ENCODE measurements at places on chromosomes 13 and 19. TPM values are rescaled to one million over a fixed set of nuclear protein-coding genes. Genes with fewer than 3 reads are reported as not detected.

The TJP3 gene
- 1.3 TPM for total RNA-seq

- no peak overlapping the region for H3K4me3 ChIP-seq
- DNase-seq: no peak
- H3K27ac ChIP-seq: no peak overlapping the region
- peaks cover 4% of the 10 kb centered on the region for H3K4me1 ChIP-seq
These were observed 9.1 kb upstream of the CDADC1 start for GRCh38 chr13:49238621-49239020.

GRCh38 chr13:88472316-88472715 is 801.1 kb downstream of the SLITRK5 start:
- H3K4me1 ChIP-seq: no peaks in the 10 kb centered on the region
- no peak overlapping the region for H3K27ac ChIP-seq
- no peak overlapping the region for H3K4me3 ChIP-seq
- H3K36me3 ChIP-seq: no peaks in the 10 kb centered on the region

GRCh38 chr13:49044008-49044407 is 68.3 kb downstream of the FNDC3A start:
- peaks cover 28% of the 10 kb centered on the region for H3K36me3 ChIP-seq
- H3K4me3 ChIP-seq: no peak overlapping the region
- no peak overlapping the region for H3K27ac ChIP-seq
- H3K4me1 ChIP-seq: peaks cover 6% of the 10 kb centered on the region
- DNase-seq: no peak
- H3K27me3 ChIP-seq: no peaks in the 10 kb centered on the region

- H3K4me3 ChIP-seq: no peak within 1 kb of the TSS
- H3K36me3 ChIP-seq: no peaks in the 10 kb centered on the region
- H3K4me1 ChIP-seq: peaks cover 28% of the 10 kb centered on the region
- DNase-seq: peak; percentile 51
These were observed at the start of gene NANOS2 for GRCh38 chr19:45913874-45914830. Gene NANOS2 (minus strand): TSS chr19:45914778. CDS start chr19:45914693, 85 bp downstream.

The WDR88 gene
- total RNA-seq: not detected

- peak; percentile 72 for DNase-seq
- H3K27me3 ChIP-seq: no peaks in the 10 kb centered on the region
- H3K4me3 ChIP-seq: no peak overlapping the region
These were observed 6.5 kb upstream of the TIMM50 start for GRCh38 chr19:39474139-39474620.

The SLC1A6 gene
- not detected for total RNA-seq

The NXNL1 gene
- total RNA-seq: not detected

The NAPSA gene
- 1.2 TPM for total RNA-seq

DNA sequence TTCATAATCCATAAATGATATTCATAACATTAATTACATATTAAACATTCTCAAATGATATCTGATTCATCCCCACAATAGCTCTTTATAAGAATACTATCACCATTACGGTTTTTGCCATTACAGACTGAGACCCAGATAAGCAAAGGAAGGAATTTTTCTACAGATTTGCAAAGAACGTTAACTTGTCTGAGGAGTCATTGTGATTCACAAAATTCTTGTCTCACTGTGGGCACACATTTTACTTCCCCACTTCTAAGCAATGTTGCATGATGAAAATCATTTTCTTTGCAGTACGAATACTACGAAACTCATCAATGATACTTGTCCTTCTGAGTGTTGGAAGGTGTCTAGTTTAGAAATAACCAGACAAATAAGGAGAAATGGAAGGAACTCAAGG is 70.1 kb downstream of the NALCN start:
- no peak for DNase-seq
- no peaks in the 10 kb centered on the region for H3K27me3 ChIP-seq
- H3K4me3 ChIP-seq: no peak overlapping the region
- no peaks in the 10 kb centered on the region for H3K36me3 ChIP-seq
- H3K27ac ChIP-seq: no peak overlapping the region

- no peak for DNase-seq
- no peak overlapping the region for H3K27ac ChIP-seq
- H3K36me3 ChIP-seq: no peaks in the 10 kb centered on the region
These were observed 90.5 kb downstream of the STARD13 start for GRCh38 chr13:33194820-33195692.

GRCh38 chr13:28555096-28555495 is 60.2 kb upstream of the FLT1 start:
- no peak overlapping the region for H3K27ac ChIP-seq
- H3K4me1 ChIP-seq: no peaks in the 10 kb centered on the region
- DNase-seq: no peak
- H3K36me3 ChIP-seq: no peaks in the 10 kb centered on the region

The AP1M2 gene
- total RNA-seq: not detected

The ZNF527 gene
- total RNA-seq: 6.5 TPM

The ZSWIM4 gene
- total RNA-seq: 9.5 TPM

DNA sequence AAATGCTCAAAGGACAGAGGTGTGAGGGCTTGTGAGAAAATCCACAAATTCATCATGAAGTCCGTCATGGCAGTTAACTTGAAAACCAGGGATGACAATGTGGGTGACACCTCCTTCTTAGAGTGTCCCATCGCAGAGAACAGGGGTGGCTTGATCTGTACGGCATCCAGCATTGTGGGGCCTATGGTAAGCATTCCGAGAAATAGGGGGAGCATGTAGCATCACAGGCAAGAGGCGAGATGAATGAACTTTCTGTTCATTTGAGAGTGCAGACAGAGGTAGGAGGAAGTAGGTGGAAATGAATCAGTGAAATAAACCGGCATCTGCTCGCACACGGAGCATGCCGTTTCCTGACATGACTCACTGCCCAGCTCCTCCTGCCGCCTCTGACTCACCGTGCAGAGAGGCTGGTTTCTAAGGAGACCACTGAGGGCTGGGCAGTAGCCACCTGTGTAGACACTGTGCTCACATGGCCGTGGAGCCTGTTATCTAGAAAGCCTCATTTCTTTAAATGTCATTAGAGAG is 339.0 kb downstream of the RFC3 start:
- H3K36me3 ChIP-seq: no peaks in the 10 kb centered on the region
- no peak overlapping the region for H3K4me3 ChIP-seq
- H3K27ac ChIP-seq: no peak overlapping the region

- peaks cover 16% of the 10 kb centered on the region for H3K4me1 ChIP-seq
- H3K27ac ChIP-seq: no peak overlapping the region
- no peaks in the 10 kb centered on the region for H3K36me3 ChIP-seq
- no peak overlapping the region for H3K4me3 ChIP-seq
- DNase-seq: no peak
These were observed 56.1 kb upstream of the SERPINE3 start for GRCh38 chr13:51283371-51283770.

DNA sequence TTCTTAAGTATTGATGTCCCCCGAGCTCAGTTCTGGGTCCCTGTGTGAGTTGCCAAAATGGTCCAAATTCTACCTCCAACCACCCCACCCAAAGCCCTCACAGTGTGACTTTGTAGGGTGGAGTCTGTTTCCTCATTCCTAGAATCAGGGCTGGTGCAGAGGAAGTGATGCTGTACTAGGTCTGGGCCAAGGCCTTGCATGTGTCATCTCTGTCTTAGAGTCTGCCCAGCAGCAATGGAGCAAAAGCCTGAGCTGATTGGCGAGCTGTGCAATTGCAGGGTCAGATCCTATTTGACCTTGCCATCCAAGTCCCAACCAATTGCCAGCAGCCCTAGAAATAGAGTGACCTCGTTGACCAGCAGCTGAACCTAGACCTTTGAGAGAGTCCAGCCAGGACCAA is 97.0 kb upstream of the ANKRD10 start:
- DNase-seq: peak; percentile 45
- H3K27me3 ChIP-seq: peaks cover 15% of the 10 kb centered on the region
- H3K36me3 ChIP-seq: no peaks in the 10 kb centered on the region
- H3K4me3 ChIP-seq: no peak overlapping the region

The FEM1A gene
- 12.3 TPM for total RNA-seq

GRCh38 chr19:4297901-4298809 is 4.0 kb downstream of the TMIGD2 start:
- peak; percentile 42 for DNase-seq
- H3K4me1 ChIP-seq: peaks cover 37% of the 10 kb centered on the region
- peaks cover 1% of the 10 kb centered on the region for H3K36me3 ChIP-seq

The PLK5 gene
- total RNA-seq: not detected

The IL17D gene
- 0.18 TPM for total RNA-seq

The B3GNT3 gene
- not detected for total RNA-seq

DNA sequence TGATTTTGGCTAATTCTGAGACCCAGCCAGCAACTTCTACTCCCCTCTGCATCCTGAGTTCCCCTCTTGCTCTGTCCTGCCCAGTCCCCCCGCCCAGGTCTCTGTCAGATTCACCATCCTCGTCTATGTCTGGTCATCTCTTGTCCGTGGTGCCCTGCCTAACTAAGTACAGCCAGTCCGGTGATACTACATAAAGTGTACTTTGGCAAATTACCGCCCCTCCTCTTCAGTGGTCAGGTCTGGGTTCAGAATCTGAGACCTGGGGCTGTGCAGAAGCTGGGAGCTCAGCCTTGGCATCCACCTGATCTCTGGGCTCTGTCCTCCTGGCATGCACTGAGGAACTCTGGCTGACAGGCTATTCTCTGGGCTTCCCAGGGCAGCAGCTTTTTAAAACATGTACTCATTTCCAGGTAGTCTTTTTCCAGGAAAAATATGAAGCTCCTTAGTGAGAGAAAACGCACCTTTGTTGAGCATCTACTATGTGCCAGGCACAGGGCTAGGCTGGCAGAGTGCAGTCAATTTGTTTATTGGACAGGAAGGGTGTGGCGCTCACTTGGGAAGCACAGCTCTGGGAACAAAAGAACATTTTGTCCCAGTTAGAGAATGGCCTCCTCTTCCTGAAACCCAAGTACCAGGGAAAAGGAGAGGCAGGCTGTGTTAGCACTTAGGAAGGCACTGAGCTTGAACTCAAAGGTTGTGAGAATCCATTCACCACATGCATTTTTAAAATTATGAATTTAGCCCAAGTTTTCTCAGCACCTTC is 88.9 kb downstream of the TSHZ3 start:
- peaks cover 8% of the 10 kb centered on the region for H3K27me3 ChIP-seq
- DNase-seq: no peak
- peaks cover 3% of the 10 kb centered on the region for H3K4me1 ChIP-seq
- H3K27ac ChIP-seq: no peak overlapping the region
- H3K36me3 ChIP-seq: no peaks in the 10 kb centered on the region

- no peaks in the 10 kb centered on the region for H3K27me3 ChIP-seq
- no peaks in the 10 kb centered on the region for H3K36me3 ChIP-seq
- DNase-seq: no peak
- H3K4me3 ChIP-seq: no peak overlapping the region
- H3K4me1 ChIP-seq: no peaks in the 10 kb centered on the region
These were observed 830.2 kb upstream of the SPRY2 start for GRCh38 chr13:81171065-81171647.

GRCh38 chr13:98325724-98326123 is 148.7 kb upstream of the RNF113B start:
- no peaks in the 10 kb centered on the region for H3K4me1 ChIP-seq
- no peak overlapping the region for H3K27ac ChIP-seq
- no peak overlapping the region for H3K4me3 ChIP-seq
- no peaks in the 10 kb centered on the region for H3K36me3 ChIP-seq
- H3K27me3 ChIP-seq: peaks cover 7% of the 10 kb centered on the region

The ZNF793 gene
- 6.0 TPM for total RNA-seq

- H3K4me3 ChIP-seq: peak overlapping the region; percentile 89
- no peaks in the 10 kb centered on the region for H3K27me3 ChIP-seq
- H3K36me3 ChIP-seq: peaks cover 30% of the 10 kb centered on the region
- H3K4me1 ChIP-seq: peaks cover 24% of the 10 kb centered on the region
These were observed 744 bp downstream of the ZNF805 start for GRCh38 chr19:57241176-57241575.

GRCh38 chr13:102933122-102933521 is 87.3 kb downstream of the ERCC5 start:
- no peaks in the 10 kb centered on the region for H3K27me3 ChIP-seq
- no peaks in the 10 kb centered on the region for H3K36me3 ChIP-seq
- no peak for DNase-seq
- H3K4me1 ChIP-seq: no peaks in the 10 kb centered on the region

DNA sequence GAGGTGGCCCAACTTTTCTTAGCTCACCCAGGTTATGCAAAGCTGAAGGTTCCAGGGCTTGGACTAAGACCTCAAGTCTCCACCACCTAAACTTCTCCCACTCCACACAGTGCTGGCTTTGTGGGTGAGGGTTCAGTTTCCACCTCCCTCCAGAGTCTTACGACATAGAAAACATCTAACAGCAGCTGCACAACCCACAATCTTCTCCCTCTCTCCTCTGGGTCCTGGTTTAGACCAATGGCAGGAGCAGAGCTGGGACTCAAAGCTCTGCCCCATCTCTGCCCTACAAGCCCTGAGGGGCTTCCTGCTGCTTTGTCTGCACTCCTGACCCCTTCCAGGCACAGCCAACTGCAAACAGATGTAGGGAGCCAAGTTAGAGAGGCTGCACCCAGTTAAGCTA is 16.0 kb downstream of the IRGC start:
- H3K4me1 ChIP-seq: no peaks in the 10 kb centered on the region
- no peaks in the 10 kb centered on the region for H3K27me3 ChIP-seq
- H3K4me3 ChIP-seq: no peak overlapping the region
- DNase-seq: no peak
- peaks cover 64% of the 10 kb centered on the region for H3K36me3 ChIP-seq
- peak overlapping the region; percentile 48 for H3K27ac ChIP-seq

- H3K27ac ChIP-seq: peak overlapping the region; percentile 5
- H3K27me3 ChIP-seq: no peaks in the 10 kb centered on the region
- H3K36me3 ChIP-seq: peaks cover 6% of the 10 kb centered on the region
- no peak for DNase-seq
These were observed 32.5 kb upstream of the NDFIP2 start for GRCh38 chr13:79448413-79448812.

- no peaks in the 10 kb centered on the region for H3K4me1 ChIP-seq
- H3K4me3 ChIP-seq: no peak overlapping the region
- no peaks in the 10 kb centered on the region for H3K36me3 ChIP-seq
- peaks cover 3% of the 10 kb centered on the region for H3K27me3 ChIP-seq
- no peak overlapping the region for H3K27ac ChIP-seq
These were observed 15.9 kb upstream of the IZUMO2 start for GRCh38 chr19:50178859-50179537.

The ADAT3 gene
- total RNA-seq: 9.9 TPM

Data from activated CD8-positive, alpha-beta T cell treated with anti-CD3 and anti-CD28 coated beads, Interleukin-2, amount 10 ng/mL, durations not matched to agents 7 days and 5 days (primary cell).